Activated naive CD4-positive, alpha-beta T cell treated with Interleukin-2 at 50 U/mL for 16 hours (primary cell): ENCODE measurements at places on chromosomes 1 and 21.

DNA sequence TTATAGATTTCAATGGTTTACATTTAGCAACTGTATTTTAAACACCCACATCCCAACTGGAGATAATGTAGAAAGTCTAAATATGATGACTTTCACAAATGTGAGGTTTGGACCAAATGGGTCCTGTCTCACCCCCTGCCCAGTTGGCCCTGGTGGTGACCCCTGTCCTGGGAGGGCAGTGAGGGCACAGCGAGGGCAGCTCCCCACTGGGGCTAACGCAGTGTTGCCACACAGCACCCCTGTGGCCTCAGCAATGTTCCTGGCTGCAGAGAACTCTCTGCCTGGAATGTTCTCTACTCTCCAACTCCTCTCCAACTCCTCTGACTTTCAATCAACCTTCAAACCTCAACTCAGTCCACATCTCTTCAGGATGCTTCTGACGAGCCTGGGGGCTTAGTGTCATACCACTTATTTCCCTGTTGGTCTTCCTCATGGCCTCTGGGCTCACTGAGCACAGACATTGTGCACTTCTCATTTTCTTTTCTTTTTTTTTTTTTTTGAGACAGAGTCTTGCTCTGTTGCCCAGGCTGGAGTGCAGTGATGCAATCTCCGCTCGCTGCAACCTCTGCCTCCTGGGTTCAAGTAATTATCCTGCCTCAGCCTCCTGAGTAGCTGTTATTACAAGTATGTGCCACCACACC, 25.8 kb downstream of the KCNA10 start:
- DNase-seq = no peak

- no peak for DNase-seq
Measured at GRCh38 chr1:115237507-115237906, 100.5 kb downstream of the NGF start.

DNA sequence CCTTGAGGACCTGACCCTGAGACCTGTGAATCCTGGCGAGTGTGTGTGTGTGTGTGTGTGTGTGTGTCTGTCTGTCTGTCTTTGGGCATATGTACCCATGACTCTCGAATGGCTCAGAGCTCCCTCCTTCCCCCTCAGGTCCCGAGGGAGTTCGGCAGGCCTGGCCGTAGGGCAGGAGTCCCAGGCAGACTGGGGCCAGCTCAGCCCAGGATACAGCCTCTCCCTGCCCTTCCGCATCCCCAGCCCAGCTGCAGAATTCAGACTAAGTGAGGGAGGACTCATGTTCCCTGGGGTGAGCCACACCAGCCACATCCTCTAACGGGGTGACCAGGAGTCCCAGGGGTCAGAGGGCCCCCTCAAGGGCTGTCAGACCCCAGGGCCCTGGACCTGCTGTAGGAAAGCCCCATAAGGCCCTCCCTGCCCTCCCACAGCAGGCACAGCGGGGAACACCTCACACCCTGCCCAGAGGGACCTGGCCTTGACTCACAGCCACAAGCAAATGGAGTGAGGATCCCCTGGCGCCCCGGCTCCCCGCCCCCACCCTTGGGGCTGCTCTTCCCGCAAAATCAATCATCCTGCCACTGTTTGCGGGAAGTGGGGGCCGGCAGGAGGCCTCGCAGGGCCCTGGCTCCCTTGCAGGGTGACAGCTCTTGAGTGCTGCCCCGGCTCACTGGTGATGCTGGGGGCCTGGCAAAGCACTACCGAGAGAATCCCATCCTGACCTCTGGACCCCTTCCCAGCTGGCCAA, 101.7 kb upstream of the CASZ1 start:
- DNase-seq = no peak

DNA sequence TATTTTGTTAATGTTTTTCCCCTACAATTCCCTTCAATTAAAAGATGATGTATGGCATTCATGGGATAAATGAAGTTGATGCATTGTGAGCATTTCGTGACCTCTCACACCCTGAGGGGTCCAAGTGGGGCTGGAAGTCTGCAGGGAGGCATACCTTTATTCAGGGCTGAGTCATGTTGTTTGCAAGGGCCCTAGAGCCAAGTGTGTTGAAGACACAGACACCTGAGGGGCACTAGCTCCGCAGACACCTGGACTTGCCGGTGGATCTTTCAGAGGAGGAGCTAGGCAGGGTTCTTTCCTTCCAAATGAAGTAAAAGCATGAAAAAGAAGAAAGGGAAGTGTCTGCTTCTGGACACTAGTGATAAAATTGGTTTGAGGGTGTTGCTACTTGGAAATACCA, 57.0 kb upstream of the RGS7 start:
- no peak for DNase-seq
